ENCODE measurements at places on chromosomes 7 and 10.
A peak's percentile ranks its signal among the peaks of the same experiment; 100 is the strongest.

DNA sequence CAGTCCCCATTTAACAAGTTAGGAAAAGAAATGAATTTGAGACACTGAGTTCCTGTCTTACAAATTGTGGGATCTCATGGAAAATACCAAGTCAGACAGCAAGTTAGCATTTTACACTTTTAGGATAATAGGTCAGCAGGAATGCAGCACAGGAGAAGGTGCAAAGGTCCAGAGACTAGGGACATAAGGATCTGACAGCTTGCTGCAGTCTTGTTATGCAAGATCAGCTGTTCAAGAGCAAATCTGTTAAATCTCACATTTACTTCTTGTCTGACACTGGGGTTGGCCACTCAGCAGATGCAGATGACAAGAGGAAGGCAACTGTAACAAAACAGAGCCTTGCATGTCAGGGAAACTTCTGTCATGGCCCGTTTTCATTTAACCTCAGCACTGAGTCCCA is 239.6 kb downstream of the PHF14 start:
- no peak for DNase-seq

GRCh38 chr7:55524558-55525310 is 47.6 kb downstream of the VOPP1 start:
- DNase-seq = no peak

DNA sequence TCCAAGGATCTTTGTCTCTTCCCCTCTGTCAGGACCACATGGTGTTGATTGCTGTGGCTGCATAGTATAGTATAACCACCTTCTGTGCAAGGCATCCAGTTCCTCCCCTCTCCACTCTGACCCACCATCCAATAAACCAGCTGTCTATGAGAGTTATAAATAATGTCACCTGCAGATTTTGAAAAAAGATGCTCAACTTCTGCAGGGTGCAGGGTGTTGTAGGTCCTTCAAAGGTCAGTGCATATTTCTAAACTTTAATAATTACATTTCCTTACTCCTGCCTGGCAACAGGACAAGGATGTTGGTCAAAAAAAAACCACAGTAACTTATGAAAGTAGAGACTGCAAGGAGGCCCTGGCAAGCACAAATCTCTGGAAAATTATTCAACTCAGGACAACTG is 166.2 kb downstream of the PKD1L1 start:
- no peak for DNase-seq

GRCh38 chr10:42836771-42837468 is 54.3 kb downstream of the BMS1 start:
- no peak for DNase-seq

- DNase-seq = no peak
Observed at GRCh38 chr7:88111140-88111743, 108.6 kb downstream of the SRI start.

GRCh38 chr10:79071396-79071923 is 2.7 kb downstream of the ZMIZ1 start:
- DNase-seq = no peak

DNA sequence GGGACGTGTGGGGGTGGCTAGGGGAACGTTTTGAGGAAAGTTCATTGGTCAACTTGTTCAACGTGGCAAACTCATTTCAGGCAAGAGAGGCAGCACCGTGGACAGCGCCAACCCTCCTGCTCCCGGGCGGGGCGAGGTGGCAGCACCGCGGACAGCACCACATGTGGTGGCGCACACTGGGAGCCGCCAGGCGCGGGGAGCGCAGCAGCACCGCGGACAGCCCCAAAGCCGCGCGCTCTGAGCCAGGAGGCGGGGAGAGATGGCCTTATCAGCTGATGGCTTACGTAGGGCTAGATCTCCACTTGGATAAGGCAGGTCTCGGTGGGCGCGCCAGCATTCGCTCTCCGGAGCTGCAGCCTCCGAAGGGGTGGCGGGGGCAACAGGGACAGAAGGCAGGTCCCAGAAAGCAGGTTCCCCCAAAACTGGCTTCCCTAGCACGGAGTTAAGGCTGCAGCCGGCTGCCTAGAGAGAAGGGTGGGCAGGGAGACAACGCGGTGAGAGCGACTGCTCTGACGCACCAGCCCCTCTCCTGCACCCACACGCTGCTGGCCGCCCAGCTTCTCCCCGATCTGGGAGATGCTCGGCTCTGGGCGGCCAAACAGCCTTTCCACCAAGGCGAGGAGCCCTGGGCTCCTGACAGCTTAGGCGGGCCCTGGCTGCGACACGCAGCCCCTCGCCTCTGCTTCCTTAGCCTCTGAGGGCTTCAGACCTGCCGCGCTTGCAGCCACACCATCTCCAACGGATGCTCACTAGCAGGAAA is at the start of gene HTR5A:
HTR5A (plus strand) TSS at position 333 of the 760 bp plus-strand sequence. CDS start 576 bp downstream, outside the sequence.
- peak; percentile 50 for DNase-seq
